ENCODE measurements at places on chromosomes 5 and 9. TPM values are rescaled to one million over a fixed set of nuclear protein-coding genes. Genes with fewer than 3 reads are reported as not detected.
A peak's percentile ranks its signal among the peaks of the same experiment; 100 is the strongest.

GRCh38 chr9:134544388-134545214, 97.0 kb upstream of the COL5A1 start:
- DNase-seq = peak; percentile 33

DNA sequence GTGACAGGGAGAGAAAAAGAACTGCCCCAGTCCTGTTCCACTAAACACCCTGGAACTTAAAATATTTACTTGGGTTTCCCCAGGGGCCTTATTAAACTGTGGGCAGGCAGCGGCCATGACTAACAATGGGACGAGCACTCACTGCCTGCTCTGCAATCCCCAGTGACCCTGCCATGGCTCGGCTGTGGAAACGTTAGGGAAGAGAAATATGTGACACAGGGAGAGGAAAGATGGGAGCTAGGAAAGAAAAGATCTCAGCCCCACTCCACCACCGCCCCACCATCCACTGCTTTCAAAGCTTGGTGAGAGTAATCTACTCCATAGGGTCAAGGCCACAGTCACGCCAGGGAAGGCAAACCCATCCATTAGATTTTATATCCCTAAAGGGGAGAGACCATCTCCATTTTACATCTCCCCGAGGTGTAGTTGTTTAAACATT, 117.6 kb downstream of the EFNA5 start:
- no peak for DNase-seq

ZDHHC12 gene
- total RNA-seq = 6.3 TPM

DNA sequence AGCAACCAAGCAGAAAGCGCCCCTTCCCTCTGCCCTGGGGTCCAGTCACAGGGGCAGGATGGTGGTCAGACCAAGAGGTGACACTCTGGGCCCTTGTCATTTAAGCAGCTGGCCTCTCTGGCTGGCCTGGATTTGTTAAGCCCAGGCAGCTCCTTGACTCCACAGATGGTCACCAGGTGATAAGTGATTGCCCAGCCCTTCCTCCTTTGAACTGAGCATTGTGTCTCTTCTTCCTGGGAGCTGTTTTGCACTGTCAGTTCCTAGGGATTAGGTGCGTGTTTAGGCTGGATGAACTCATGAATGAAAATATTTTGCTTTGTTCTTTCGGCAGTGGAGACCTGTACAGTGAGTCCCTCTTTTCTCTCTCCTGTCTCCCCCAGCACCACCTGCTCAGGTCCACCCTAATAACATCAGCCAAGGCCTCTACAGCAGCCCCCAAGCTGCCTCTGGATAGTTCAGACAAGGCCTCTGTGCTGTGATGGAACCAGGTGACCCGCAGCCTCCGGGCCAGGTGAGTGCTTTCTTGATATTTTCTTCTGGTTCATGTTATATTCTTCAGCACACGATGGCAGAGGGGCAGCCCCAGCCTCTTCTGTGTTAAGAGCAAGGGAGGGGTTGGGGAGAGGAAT, 139.7 kb upstream of the PITX1 start:
- no peak for DNase-seq

BARHL1 gene
- not detected for total RNA-seq

DNA sequence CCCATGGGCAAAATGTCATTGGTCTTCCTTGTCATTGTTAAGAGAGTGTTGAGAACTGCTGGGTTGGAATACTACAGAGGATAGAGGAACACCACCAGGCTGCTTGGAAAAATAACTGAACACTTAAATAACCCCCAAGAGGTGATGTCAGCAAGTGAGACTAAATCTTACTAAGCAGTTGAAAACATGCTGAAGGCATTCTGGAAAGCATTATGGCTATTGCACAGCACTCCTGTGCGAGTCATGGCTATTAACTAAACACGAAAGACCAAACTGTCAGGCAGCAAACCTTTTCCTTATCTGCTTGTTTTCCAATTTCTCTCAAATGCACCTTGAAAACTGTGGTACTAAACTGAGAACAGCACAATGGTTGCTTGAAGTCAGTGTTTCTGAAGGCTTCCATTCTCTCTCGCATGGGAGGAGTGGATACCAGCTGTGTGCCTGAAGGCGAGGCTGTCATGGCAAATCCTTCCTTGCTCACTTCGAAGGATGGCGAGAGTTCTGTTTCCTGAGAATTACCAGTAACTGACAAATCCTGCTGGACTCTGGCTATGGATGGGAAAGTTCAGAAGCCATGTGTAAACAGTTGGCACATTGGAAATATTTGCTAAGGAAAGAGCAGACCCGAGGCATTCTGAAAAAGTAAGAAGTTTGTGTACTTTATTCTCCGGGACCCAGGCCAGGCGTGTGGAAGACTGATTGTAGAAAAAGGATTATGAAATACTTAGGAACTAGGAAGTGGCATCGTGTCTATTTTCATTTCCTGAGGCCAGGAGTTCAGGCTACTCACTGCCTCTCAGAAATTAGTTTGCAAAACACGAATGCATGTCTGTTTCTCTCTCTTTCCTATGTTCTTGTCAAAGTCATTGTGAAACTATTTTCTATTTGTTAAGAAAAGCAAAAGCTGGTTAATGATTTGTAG, 182.1 kb downstream of the DMRT2 start:
- DNase-seq = peak; percentile 61

IFNA2 gene
- total RNA-seq = not detected

DNA sequence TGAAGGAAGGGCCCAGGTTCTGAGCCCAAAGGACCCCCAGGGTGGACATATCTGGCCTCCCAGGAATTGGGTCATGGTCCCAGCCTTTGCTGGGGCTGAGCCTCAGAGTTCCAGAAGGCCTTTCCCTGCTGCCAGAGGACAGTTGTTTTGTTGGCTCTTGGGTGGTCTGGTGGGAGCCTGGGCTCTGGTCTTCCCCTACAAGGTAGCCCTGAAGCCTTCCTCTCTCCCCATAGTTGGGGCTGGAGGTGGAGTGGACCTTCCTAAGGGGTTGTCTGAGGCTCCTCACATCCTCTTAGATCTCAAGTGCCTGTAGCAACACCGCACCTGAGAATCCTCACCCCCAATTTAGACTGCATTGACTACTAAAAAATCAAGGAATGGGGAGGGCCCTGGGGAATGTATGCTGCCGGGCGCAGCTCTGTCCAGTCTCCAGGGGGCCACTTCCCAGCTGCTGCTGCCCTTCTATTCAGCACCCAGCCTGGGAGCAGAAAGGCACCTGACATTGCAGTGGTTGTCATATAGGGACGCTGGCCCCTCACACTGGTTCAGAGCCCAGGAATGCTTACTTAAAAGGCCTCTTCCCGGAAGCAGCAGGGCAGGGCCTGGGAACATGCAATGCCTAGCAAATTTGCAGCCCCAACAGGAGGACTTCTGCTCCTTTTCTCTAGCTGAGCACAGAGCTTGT, 66.4 kb downstream of the IL31RA start:
- no peak for DNase-seq

PCDHA5 gene
- not detected for total RNA-seq

PKN3 gene
- 6.3 TPM for total RNA-seq

SCGB3A1 gene
- not detected for total RNA-seq

SYK gene
- total RNA-seq = 5.4 TPM

DNA sequence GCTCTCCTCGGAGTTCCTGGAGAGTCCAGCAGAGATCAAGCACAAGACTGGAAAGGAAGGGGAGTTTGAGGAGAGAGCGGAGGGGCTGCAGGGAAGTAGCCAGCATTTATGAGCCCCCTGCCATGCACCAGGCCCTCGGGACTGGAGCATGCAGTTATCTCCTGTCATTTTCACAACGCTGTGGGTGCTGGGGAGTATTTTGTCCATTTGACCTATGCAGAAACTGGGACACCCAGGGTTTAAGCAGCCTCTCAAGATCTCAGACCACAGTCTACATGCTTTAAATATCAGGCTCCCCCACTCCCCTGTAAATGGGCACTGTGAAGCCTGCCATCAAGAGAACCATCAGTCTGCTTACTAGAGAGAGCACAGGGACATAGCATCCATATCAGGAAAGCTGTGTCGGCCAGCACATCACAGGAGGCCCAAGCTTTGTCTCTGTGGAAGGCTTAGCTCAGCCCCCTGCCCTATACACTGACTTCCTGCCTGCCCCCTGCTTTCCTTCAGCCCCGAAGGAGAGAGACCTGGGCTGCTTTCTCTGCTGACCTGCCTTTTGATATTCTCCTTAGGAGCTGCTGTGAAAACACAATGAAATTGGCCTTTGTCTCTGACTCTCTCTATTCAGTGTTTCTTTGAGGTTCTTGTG, 7.3 kb downstream of the FOXI1 start:
- no peak for DNase-seq

DNA sequence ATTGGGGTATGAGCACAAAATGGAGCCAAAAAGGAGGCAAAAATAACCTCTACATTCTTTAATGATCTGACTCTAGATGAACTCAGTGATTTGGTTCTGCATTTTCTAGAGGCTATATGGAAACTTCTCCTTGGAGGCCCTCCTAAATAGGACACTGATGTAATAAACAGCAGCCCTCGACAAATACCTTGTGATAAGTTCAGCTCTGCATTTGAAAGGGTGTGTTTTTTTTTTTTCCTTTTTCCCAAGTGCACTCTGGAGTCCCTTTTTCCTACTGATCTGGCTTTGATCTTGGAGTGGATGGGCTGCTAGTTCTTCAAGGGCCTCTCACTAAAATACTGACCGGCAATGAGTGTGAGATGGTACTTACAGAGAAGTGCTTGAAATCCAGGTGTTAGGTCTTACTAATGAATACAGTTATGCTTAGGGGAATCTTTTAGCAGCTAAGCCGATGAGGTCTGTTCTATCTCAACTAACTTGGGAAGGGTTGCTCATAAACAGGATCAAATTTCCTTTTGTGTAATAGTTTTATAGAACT, 161.7 kb downstream of the MAST4 start:
- no peak for DNase-seq

DNA sequence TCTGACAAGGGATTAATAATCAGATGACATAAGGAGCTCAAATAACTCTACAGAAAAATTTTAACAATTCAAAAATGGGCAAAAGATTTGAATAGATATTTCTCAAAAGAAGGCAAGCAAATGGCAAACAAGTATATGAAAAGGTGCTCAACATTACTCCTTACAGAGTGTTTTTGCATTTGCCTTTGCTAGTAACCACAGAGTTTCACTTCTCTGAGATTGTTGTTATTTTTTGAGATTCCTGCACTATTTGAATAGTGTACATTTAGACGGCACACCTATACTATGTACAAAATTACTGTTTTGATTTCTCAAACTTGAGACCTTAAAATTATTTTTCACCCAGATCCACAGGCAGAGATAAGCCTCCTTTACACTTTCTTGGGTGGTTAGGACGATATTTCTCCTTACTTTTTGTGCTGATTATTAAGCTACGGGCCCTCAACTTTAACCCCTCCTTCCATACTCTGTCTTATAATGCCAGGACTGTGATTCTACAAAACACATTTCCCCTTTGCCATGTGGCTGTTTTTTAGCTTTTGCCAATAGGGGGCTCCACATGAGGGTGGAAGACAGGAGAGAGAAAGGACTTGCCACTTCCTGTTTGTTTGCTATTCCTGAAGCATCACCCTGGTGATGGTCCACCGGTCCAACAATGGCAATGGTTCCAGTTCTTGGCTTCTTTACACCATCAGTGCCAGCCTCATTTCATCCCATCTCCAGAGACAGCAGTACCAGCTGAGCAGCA, 65.0 kb upstream of the DAP start:
- no peak for DNase-seq

SLC22A4 gene
- 2.0 TPM for total RNA-seq

DNA sequence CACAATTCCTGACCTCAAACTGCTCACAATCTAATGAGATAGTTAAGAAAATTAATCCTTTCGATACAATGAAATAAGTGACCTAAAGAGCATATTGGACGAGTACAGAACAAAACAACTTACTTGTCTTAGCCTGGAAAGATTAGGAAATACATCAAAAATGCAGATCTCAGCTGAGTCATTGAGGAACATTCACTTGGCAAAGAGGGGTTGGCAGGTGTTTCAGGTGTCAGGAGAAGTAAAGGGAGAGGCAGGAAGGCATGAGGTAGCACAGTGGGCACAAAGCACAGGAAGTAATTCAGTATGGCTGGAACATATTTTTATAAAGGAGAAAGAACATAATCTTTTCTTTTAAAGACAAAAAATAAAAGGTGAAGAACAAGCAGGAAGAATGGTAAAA, 628.8 kb upstream of the RGMB start:
- no peak for DNase-seq

SYNPO gene
- total RNA-seq = 715 TPM

- no peak for DNase-seq
These were observed 4.8 kb downstream of the ARL10 start for GRCh38 chr5:176369934-176370711.

- no peak for DNase-seq
These were observed 12.5 kb downstream of the STC2 start for GRCh38 chr5:173315495-173316338.

DNA sequence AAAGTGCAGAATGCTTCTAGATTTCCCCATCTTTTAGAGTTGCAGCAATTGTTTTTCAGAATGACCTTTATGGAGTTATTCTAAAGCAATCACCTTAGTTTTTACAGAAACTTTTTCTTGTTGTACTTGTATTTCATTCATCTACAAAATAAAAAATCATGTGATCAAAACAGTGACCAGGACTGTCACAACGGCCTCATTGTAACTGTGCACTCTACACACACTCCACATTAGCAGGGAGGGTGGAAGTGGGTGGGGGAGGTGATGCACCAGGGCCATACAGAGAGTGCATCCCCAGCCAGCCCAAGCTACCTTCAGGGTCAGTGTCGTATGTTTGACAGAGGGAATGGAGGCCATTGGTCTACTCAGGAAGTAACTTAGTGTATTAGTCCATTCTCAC, 26.9 kb downstream of the EGFLAM start:
- DNase-seq = no peak

- DNase-seq = no peak
These were observed 64.3 kb downstream of the CDH18 start for GRCh38 chr5:19923742-19924141.

GRCh38 chr5:15993334-15993733, 186.3 kb downstream of the MARCHF11 start:
- no peak for DNase-seq

GRCh38 chr9:18058564-18059442, 415.1 kb upstream of the ADAMTSL1 start:
- DNase-seq = no peak

GRCh38 chr5:76547891-76548524, 75.2 kb downstream of the F2RL2 start:
- no peak for DNase-seq

DNA sequence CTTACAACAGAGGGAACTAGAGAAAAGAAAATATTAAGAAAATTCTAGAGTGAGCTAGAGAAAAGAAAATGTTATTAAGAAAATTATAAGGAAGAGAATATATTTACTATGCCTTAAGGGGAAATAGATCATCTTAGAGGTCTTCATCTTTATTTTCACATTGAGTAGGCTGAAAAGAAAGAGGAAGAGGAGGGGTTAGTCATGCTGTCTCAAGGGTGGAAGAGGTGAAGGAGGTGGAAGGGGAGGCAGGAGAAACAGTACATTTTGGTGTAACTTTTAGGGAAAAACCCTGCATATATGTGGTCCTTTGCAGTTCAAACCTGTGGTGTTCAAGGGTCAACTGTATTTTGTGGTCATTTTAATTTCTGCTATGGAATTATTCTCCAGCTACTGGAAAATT, 46.6 kb downstream of the PPIP5K2 start:
- DNase-seq = no peak

SLC12A2 gene
- total RNA-seq = 11.5 TPM

GRCh38 chr9:76534026-76534425, 75.0 kb downstream of the GCNT1 start:
- DNase-seq = no peak

Measured in left ventricle myocardium inferior (tissue), 1 donor.